ENCODE measurements at places on chromosomes 5 and 9.

DNA sequence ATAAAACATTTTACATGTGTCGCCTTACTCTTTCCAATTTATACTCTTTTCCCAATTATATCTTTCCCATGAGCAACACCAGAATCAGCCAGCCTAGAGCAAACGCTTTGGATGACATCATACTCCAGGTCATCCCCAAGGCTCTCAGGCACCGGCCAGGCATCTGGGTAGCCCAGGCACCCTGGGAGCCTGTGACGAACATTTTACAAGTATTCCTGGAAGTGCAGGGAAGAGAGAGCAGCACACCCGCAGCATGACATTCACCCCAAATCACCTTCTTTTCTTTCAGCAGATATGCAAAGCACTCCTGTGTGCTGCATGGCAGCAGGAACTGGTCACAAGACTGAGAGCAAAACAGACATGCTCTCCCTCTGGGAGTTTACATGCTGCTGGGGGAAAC, 75.7 kb upstream of the SMIM23 start:
- no peak for DNase-seq

DNA sequence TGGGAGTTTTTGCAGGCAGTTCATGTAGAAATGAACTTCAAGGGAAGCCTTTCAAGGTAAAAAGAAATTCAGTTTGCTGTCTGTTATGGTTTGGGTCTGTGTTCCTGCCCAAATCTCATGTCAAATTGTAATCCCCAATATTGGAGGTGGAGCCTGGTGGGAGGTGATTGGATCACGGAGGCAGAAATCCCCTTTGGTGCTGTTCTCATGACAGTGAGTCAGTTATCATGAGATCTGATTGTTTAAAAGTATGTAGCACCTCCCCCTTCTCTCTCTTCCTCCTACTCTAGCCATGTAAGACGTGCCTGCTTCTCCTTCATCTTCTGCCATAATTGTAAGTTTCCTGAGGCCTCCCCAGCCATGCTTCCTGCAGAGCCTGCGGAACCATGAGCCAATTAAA, 341.4 kb downstream of the ARHGEF28 start:
- DNase-seq: no peak

DNA sequence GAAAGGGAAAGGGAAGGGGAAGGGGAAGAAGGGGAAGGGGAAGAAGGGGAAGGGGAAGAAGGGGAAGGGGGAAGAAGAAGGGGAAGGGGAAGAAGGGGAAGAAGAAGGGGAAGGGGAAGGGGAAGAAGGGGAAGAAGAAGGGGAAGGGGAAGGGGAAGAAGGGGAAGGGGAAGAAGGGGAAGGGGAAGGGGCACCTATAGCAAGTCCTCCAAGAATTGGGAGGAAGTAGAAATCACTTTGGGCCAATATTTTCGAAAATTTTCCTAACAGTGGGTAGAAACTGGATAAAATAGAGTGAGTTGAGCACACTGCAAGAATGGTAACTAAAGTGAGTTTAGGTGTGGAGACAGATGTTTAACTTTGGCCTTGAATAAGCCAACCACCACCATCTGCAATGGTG, 915.3 kb downstream of the DNAH5 start:
- DNase-seq: no peak

- no peak for DNase-seq
These were observed 1050.7 kb downstream of the TLE4 start for GRCh38 chr9:80622508-80622907.

- DNase-seq: no peak
These were observed 482 bp downstream of the TESK1 start for GRCh38 chr9:35605351-35606137.

DNA sequence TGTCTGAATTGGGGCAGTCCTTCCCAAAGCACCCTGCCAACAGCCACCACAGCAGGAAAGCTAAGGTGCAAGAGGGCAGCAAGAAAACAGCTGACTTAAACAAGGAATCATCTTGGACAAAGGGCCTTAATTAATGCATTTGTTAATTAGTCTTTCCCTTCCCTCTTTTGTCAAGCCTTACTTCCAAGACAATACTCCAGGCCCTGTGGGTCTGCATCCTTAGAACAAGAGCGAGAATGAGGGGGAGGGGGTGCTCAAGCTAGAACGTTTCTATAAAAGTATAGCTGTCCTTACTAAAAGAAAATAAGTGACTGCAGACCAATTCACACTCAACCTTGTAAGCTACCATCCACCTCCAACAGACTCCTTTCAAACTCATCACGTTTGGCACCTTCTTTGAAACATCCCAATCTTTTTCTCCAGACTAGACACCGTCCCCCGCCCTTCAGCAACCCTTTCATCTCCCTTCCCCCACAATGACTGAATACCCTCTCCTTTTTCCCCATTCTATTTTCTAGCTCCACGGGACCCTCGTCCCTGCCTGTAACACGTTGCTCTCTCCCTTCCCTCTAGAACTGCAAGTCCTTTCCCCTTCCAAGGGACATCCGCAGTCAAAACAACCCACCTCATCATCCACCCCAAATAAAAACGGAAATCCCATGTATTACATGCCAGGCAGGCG, 85.7 kb upstream of the RNF38 start:
- no peak for DNase-seq

DNA sequence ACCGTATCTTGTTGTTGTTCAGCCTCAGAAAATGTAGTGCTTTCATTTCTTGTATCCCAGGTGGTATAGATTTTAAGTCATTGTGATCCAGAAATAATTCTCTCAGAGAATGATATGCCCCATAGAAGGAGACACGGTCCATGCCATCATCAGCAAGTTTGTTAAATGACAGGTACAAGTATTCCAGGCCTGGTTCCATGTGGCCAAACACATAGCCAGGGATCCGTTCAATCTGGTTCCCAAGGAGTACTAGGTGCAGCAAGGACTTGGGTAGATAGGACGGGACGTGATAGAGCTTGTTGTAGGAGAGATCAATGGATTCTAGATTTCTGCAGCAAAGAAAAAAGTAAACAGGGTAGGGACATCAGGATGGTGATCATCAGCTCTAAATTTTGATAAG, 18.4 kb upstream of the ASPN start:
- no peak for DNase-seq

GRCh38 chr5:122377026-122377425, 65.0 kb downstream of the SNCAIP start:
- DNase-seq: no peak

DNA sequence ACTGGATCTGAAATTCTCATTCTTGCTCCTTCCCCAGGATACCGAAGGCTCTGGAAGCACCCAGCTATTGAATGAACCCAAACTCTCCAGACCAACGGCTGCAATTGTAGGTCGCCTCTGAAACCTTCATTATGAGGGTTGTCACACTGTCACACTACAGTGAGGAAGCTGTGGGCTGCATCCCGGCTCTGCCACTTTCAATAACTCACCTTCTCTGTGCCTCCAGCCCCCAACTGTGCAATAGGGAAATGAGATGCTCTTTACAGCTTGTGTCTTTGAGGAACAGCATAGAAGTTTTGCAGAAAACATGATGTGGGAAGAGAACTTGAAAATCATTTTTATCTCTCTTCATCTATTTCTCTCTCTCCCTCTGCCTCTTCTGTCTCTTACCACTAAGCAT, 69.6 kb upstream of the TGFBR1 start:
- DNase-seq: no peak

GRCh38 chr5:153459051-153459743, 31.3 kb upstream of the GRIA1 start:
- no peak for DNase-seq

- DNase-seq: no peak
These were observed 39.2 kb downstream of the RCL1 start for GRCh38 chr9:4831944-4832343.

- DNase-seq: no peak
These were observed 50.5 kb upstream of the CTNNAL1 start for GRCh38 chr9:109063760-109064159.

DNA sequence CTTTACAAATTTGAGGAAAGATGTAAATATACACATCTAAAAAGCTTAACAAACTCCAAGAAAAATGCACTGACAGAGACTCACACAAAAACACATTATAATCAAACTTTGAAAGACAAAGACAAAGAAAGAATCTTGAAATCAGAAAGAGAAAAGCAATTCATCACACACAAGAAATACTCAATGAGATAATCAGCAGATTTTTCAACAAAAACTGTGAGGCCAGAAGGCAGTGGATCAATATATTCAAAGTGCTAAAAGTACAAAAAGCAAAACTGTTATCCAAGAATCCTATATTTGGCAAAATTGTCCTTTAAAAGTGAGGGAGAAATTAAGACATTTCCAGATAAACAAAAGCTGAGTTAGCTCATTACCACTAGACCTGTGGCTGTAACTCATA, 6.1 kb downstream of the TPD52L3 start:
- no peak for DNase-seq

GRCh38 chr5:54580997-54581811, 63.6 kb downstream of the SNX18 start:
- no peak for DNase-seq

GRCh38 chr9:99040911-99041582, 63.9 kb upstream of the TGFBR1 start:
- peak; percentile 71 for DNase-seq

GRCh38 chr9:116812231-116813030, 125.3 kb downstream of the TRIM32 start:
- no peak for DNase-seq

- peak; percentile 62 for DNase-seq
These were observed 1.6 kb downstream of the KDM4C start for GRCh38 chr9:6759185-6759977.

DNA sequence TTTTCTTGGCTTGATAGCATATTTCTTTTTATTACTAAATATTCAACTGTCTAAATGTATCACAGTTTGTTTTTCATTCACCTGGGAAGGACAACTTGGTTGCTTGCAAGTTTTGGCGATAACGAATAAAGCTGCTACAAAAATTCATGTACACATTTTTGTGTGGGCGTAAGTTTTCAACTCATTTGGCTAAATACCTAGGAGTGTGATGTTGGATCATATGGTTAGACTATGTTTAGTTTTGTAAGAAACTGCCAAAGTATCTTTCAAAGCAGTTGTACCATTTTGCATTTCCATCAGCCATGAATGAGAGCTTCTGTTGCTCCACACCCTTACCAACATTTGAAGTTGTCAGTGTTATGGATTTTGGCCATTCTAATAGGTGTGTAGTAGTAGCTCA, 428.0 kb downstream of the ACTL7B start:
- DNase-seq: no peak

- no peak for DNase-seq
These were observed 42.7 kb upstream of the NCS1 start for GRCh38 chr9:130129432-130130061.

GRCh38 chr9:127451858-127452656, 747 bp downstream of the LRSAM1 start:
- DNase-seq: peak; percentile 40

DNA sequence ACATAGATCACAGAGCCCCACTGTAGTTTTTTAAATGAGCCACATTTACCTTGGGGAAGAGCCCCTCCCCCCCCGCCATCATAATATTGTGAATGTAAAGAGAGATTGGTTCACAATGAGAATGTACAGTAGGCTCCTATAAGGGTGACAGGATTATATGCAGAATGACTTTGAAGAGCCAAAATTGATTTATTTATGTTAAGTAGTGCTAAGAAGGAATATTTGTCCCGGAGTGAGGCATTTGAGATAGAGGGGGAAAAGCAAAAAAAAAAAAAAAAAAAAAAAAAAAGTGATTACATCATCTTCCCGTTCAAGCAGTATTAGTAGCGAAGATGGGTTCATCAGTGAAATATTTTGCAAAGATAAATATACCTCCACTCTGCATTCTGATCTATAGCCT, 73.9 kb downstream of the PIK3R1 start:
- no peak for DNase-seq

GRCh38 chr5:91111473-91112238, 271.5 kb downstream of the ARRDC3 start:
- no peak for DNase-seq

- no peak for DNase-seq
These were observed 155.6 kb upstream of the RASEF start for GRCh38 chr9:83218411-83219090.

DNA sequence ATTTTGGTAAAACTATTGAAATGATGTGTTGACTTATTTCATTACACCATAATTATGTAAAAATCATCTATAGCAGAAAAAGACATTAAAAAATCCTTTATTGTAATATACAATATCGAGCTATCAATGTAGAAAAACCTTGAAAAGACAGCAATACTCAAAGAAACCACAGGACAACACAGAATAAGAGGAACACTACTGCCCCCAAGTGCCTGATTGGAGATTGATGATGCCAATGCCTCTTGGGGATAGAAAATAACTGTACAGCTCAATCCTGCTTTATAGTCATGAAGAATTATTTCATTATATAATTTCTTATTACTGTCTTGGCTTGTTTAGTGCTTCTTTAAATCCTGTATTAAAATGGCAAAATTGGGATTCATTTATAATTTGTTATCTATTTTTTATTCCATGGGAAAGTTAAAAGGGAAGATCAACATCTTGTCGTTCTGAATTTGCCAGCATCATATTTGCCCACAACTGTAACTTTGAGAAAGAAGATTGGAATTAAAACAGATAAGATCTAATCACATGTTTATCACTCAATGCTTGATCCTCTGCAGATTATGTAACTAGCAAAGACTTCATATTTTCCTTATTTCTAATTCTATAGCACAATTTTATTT, 337.5 kb downstream of the CDH9 start:
- DNase-seq: peak; percentile 65

- DNase-seq: peak; percentile 60
These were observed 350.5 kb downstream of the ADGRV1 start for GRCh38 chr5:90909101-90909503.

DNA sequence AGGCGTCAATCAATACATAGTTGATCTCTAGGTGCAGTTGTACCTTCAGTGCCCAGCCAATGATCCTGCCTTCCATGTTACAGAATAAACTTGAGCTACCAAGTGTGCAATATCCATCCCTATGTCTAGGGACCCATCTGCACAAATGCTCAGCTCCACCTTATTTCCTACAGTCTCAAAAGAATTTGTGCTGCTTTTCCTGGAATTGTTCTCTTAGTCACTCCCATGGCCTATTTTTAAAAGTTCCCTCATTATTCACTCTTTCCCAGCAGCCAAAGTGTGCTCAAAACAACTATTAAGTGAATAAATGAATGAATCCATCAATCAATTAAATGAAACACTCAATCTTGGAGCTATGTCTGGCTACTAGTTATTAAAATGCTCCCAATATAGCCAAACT, 14.7 kb downstream of the LIX1 start:
- DNase-seq: no peak

GRCh38 chr5:102649731-102650130, 105.4 kb upstream of the PAM start:
- no peak for DNase-seq

GRCh38 chr9:8133606-8134005, 334.0 kb upstream of the DMAC1 start:
- no peak for DNase-seq

- peak; percentile 64 for DNase-seq
These were observed 176.6 kb upstream of the KCNN2 start for GRCh38 chr5:114185274-114185673.

All from H4 (cell line).